ENCODE measurements at places on chromosomes 7 and 10.

GRCh38 chr7:27564881-27565482 lies 97.7 kb downstream of the HIBADH start:
- no peak for DNase-seq

- DNase-seq: no peak
These were observed 199.3 kb downstream of the PARD3 start for GRCh38 chr10:34615770-34616169.

GRCh38 chr7:151774951-151775350 lies 102.0 kb downstream of the PRKAG2 start:
- no peak for DNase-seq

DNA sequence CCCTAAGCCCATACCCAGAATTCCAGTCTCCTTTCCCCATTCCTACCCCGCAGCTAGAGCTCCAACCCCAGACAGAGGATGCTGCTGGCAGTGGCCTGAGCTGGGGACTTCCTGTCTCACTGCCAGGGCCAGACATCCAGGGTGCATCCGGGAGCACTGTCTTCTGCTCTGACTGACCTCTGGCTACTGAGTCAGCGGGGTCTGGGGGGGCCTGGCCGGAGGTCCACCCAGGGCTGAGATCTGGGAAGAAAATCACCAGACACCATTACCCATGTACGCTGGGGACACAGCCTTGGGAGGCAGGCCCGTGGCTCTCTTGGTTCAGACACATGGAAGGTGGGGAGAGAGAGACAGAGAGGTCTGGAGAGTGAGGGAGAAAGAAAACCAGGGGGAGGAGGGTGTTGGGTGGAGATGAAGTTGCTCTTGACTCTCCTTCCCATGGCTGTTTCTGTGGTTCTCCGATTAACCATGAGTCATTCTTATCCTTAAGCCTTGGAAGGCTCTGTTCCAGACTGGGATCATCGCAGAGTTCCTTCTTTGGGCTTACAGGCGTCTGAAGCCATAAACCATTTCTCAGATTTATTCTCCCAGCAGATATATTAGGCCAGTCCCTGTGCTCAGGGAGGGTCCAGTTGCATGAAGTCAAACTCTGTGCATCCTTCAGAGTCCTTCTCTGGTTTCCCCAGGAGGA lies 23.6 kb downstream of the TSPAN15 start:
- DNase-seq: no peak
